Esophagus squamous epithelium (tissue), 5 donors: ENCODE measurements at places on chromosomes 7 and 10. TPM values are rescaled to one million over a fixed set of nuclear protein-coding genes. Genes with fewer than 3 reads are reported as not detected.

DNA sequence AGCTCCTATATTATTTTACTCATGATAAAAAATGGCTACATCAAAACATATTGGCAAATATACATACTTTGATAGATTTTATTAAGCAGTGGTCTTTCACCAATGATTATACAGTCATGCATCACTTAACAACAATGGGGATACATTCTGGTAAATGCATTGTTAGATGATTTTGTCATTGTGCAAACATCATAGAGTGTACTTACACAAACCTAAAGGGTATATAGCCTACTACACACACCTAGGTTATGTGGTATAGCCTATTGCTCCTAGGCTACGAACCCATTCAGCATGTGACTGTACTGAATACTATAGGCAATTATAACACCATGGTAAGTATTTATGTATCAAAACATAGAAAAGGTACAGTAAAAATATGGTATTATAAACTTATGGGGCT, 98.9 kb upstream of the IL6 start:
- DNase-seq, result no peak

- no peak for DNase-seq
Observed at GRCh38 chr7:54961391-54961790, 57.4 kb upstream of the EGFR start.

DNA sequence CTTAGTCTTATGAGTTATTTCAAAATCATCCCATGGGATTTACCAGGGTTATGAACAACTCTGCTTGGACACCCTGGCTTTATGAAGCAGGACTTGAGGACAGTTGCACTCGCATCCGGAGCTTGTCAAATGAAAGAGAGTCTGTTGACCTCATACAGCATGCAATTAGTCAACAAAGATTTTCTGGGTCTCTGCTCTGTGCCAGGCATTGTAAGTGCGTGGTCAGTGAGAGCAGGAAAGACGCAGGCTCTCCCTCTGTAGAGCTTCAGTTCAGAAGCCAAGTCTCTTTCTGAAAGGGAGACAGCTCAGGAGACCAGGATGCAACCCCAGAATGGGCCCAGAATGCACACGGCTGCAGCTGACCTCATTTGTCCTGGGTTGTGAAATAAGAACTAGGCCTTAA, 45.5 kb upstream of the DMBT1 start:
- no peak for DNase-seq

DNA sequence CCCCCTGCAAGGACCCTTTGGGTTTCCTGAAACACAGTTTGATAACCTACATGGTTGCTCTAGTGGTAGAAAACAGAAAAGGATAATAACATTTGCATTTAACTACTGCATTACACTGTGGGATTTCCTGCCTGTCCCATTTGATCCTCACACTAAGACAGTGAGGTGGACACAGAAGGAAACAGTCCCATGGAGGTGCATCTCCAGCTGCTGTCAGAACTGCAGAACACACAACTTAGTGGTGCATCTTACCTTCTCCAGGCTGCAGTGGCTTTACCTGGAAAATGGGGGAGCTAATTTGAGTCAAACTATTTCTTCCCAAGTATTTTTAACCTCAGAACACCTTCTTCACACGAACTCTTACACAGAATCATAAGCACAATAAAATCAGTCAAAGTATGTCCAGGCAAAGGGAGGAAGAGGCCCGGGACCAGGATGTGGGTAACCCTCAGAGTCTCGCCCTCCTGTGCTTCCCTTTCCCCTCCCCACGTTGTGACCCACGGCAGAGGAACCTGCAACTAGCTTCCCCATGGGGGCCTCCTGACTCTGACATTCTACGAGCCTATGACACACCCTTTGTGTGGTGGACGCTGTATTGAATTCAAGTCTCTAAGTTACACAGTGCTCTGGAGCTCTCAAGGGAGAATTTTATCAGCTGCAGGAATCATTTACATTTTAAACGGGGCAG, 33.7 kb downstream of the SCRN1 start:
- no peak for DNase-seq

DNA sequence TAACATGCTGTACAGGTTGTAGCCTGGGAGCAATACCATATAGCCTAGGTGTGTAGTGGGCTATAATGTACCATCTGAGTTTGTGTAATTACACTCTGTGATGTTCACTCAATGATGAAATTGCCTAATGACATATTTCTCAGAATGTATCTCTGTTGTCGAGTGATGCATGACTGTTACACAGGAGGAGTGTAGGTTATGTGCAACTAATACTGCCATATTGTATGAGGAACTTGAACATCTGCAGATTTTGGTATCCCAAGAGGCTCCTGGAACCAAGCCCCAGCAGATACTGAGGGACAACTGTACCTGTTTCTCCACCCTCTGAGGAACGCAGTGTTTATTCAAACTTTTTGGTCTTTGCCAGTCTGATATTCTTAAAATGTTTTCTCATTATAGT, 38.6 kb downstream of the NACAD start:
- no peak for DNase-seq

DNA sequence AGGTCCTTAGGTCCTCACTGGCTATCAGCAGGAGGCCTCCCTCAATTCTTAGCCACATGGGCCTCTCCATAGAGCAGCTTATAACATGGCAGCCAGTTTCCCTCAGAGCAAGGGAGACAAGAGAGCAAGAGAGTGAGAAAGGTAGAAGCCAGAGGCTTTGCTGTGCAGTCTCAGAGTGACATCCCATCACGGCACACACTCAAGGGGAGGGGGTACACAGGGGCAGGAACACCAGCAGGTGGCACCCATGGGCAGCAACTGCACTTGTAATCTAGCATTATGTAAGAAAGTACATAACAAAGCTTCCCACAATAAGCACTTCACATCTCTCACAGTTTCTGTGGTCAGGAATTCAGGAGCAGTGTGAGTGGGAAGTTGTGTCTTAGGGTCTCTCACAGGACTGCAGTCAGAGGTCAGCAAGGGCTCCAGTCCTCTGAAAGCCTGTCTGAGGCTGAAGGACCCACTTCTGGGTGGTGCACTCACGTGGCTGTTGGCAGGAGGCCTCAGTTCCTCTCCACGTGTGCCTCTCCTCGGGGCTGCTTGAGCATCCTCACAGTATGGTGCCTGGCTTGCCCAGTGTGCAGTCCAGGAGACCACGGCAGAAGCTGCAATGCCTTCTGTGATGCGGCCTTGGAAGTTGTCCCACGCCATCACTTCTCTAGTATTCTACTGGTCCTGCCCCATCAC, 159.4 kb downstream of the OAT start:
- DNase-seq, result no peak

DNA sequence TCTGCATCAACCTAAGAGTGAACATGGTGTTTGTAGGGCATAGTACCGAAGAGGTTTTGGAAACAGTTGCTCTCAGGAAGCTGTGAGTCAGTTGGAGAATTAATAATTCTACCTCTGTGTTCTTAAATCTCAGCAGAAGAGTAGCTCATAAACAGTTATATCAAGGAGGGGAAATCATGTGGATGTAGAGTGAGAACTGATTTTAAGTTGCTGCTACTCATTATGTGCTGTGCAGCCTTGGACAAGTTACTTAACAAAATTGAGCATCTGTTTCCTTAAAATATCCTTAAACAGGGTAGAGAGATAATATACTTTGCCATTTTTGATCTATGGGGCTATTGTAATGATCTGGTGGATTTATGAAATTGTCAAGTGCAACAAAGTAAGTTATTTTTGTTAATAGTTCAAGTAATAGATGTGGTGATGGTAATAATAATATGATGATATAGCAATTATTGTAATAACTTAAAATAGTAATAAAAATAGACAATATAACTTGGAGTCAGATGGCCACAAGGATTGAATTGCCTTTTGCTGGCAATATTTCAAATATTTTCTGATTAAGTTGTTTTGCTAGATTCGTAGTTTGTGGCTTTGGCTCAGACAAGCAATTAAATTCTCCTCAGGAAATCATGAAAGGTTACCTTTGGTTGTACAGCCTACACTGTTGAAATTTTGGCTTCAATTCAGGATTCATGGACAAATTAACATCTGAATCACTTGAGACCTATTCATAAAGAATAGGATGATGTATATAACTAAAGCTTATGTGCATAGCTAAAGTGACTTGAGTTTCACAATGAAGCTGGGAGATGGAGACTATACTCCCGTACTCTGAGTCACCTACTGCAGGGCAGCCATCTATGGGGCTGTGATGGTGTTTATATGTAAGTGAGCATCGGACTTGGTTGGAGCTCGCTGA, 228.5 kb downstream of the CDK14 start:
- DNase-seq, result no peak

- no peak for DNase-seq
Observed at GRCh38 chr7:78261302-78261701, 462.7 kb downstream of the PHTF2 start.

Gene LIPN
- not detected for total RNA-seq

Gene HKDC1
- total RNA-seq, result 1.5 TPM

Gene CREB5
- total RNA-seq, result 0.30 TPM
